Right kidney (tissue), 9 donors: ENCODE measurements at places on chromosomes 5 and 9.

DNA sequence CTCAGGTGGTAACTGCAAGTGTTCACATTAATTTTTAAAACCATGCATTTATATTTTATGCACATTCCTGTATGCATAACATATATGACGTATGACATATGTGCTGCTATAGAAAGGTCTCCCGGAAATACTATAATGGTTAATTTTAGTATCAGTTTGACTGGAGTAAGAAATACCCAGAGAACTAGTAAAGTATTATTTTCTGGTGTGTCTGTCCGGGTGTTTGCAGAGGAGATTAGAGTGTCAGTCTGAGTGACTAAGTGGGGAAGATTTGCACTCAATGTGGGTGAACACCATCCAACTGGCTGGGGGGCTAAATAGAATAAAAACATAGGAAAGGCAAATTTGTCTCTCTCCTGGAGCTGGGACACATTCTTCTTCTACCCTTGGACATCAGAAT is 26.9 kb downstream of the UIMC1 start:
- no peak for DNase-seq

GRCh38 chr5:53340956-53341750 is 139.3 kb upstream of the FST start:
- no peak for DNase-seq

DNA sequence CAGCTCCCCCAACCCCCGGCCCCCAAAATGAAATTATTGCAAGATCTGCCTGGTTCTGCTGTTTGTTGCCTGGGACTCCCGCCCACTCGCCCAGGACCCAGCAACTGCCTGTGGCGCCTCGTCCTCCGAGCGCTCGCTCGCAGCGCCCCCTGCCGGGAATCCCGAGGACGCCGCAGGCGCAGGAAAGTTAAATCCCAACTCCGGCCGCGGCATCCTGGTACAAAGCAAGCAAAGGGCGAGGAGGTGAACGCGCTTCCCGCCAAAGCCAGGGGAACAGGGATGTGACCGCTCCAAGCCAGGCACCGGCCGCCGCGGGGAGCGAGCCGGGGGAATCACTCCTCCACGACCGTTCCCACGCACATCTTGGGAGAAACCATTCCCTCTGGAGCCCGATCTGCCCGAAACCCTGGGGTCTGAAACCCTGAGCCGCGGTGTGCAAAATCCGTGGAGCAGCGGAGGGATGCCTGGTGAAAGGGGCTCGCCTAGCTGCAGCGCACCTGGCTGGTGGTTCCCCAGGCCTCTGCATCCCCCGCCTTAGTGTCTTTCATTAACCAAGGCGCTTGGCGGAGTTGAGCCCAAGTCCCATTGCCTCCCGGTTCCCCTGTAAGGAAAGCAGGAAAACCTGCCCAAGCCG is 1.3 kb downstream of the SEMA5A start:
- peak; percentile 86 for DNase-seq

- DNase-seq = no peak
Observed at GRCh38 chr9:3903273-3903672, 377.5 kb upstream of the RFX3 start.

DNA sequence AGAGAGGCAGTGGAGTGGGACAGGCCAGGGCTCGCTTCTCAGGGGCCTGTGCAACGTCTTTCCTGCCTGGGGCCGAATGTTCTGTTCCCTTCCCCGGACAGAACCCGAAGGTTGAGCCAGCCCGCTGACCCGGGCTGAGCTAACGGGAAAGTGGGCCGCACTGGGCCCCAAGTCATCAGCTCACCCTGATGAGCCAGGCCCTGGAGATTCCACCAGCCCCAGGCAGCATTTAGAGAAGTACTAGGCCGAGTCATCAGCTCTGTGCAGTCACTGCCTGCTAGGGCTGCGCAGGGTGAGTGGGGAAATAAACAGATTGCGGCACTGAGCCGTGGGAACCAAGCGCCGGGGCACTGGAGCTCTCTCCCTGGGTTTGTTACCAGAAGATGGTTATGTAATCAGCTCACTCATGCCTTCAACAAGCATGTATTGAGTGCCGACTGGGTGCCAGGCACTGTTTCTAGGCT is 29.1 kb upstream of the DUSP1 start:
- DNase-seq = no peak

DNA sequence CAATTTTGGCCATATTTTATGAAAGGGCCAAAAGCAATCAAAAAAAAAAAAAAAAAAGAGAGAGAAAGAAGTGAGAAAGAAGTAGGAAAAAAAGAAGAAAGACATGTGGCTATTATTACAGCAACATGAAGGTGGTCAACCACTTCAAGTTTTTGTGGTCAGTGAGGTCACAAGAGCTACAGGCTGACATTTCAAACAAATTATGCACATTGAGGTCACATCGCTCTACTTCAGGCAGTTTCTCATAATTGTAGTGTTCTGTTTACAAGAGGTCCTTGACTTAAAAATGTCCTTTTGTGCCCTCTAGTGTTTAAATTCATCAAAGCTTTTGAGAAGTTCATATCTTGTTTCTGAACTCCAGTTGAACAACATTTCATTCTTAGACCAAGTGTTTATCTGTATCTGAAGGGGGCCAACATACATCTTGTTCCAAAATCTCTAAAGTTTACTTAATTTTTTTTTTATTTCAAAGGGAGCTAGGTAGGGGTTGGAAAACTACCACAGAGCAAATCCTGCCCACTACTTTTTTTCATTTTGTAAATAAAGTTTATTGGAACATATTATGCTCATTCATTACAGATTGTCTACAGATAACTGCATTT is 513.1 kb downstream of the PDE4D start:
- peak; percentile 31 for DNase-seq

GRCh38 chr5:125185740-125186139 is 439.3 kb upstream of the ZNF608 start:
- DNase-seq = no peak

GRCh38 chr9:124220946-124221451 is 36.8 kb upstream of the NEK6 start:
- no peak for DNase-seq

- DNase-seq = no peak
Observed at GRCh38 chr5:1641041-1641440, 117.3 kb upstream of the LPCAT1 start.

GRCh38 chr5:134451225-134451935 is 39.7 kb upstream of the CDKN2AIPNL start:
- DNase-seq = no peak

- DNase-seq = no peak
Observed at GRCh38 chr5:73783828-73784227, 157.8 kb downstream of the ARHGEF28 start.

- DNase-seq = no peak
Observed at GRCh38 chr5:116947691-116948528, 373.3 kb upstream of the SEMA6A start.

- no peak for DNase-seq
Observed at GRCh38 chr9:97524424-97524823, 23.0 kb downstream of the TMOD1 start.

DNA sequence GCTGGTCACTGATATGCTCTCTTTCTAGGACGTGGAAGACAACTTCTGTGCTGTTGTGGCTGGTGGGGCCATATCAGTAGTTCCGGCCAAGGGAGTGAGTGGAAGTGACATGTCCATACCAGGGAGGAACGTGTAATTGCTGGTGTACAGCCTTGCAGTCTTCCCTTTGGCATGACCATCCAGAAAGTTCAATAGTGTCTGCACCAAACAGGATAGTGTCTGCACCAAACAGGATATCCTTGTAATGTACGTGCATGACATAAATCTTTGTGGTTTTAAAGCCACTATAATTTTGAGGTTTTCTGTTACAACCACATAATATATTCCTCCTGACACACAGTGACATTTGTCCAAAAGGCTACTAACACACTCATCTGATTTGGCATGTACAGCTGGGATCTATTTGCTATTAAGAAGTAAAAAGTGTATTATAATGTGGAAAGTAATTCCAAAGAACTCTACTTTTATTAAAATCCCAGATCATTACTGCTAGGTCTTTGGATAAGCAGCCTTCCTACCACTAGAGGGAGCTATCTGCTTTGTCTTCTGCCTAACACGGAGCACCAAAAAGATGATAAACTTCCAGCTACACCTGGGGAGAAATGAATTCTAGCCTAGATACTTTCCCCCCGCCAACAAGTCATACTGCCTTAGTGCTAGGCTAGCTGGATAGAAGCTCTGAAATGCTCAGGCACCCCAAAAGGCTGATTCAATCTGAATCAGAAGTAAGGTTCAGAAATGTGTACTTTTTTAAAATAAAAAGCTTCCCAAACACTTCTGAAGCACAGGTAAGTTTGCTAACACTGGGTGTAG is 52.7 kb downstream of the RNF145 start:
- peak; percentile 21 for DNase-seq

DNA sequence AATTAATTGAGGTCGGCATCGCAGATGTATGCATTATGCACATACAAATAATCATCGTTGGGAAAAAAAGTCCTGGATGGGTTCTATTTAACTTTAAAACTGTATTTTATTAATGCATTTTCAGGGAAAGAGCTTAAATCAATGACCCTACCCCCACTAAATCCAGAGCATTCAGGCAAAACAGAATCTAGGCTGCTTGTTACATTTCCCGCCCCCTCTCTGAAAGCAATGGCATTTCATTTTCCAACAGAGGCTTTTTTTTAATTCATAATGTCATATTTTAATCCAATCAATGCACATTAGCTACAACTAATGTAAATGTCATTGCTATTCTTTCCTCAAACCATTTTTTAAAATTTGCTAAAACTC is 117.4 kb upstream of the GRIA1 start:
- no peak for DNase-seq

- DNase-seq = no peak
Observed at GRCh38 chr5:135553688-135554462, 18.1 kb upstream of the NEUROG1 start.

GRCh38 chr9:137034709-137035506 is 3.0 kb upstream of the FUT7 start:
- peak; percentile 70 for DNase-seq

DNA sequence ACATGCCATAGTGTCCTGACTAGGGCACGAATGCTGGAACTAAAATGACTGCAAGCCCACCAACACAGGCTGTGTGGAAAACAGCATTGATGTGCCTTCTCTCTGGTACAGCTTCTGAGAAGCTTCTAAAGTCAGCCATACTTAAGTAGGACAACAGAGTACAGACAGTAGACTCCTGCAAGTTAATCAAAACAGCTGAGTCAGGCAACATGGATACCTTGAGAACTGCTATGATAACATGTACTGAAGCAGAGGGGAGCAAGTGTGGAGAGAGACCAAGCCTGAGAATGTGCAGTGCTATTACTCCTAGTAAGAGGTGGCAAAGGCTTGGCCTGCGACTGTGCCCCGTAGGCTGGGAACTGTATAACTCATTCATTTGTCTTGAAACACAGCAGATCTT is 2.5 kb downstream of the ISCA1 start:
- no peak for DNase-seq

GRCh38 chr5:146001544-146002190 is 65.3 kb downstream of the SH3RF2 start:
- DNase-seq = no peak

DNA sequence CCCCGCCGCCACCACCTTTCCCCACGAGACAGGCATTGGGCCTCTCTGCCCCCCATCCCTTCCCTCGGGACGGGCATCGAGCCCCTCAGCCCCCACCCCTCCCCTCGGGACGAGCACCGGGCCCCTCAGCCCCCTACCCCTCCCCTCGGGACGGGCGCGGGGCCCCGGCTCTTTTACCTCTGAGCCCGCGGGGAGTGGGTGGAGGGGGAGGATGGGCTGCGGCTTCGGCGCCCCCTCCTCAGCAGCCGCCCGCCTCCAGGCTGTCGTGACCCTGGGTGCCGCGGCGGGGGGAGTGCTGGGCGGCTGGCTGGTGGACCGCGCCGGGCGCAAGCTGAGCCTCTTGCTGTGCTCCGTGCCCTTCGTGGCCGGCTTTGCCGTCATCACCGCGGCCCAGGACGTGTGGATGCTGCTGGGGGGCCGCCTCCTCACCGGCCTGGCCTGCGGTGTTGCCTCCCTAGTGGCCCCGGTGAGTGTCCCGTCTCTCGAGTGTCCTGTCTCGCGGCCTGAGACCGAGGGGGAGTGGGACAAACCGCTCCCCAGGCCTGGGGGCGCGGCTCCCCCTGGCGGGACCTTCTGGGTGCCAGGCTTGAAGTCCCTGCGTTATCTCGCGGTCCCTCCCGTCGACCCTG is 791 bp downstream of the SLC2A8 start:
- peak; percentile 76 for DNase-seq

- no peak for DNase-seq
Observed at GRCh38 chr5:150152636-150153462, 2.8 kb downstream of the PDGFRB start.

DNA sequence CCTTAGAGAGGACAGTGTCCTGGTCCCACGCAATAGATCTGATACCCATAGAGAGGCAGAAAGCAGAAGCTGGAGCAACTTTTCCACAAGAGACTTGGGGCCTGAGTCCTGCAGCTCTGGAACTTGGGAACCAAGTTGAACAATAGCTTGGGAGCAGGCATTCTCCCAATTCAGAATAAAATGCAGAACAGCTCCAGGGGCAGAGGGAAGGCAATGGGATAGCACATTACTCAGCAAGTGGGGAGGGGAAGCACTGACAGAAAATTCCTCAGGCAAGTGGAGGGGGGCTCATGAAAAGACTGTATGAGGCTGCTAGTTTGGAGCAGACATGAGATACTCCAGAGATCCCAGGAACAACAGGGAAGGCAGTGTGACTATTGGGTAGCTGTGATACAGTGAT is 513.6 kb downstream of the HINT1 start:
- DNase-seq = no peak

- no peak for DNase-seq
Observed at GRCh38 chr9:89714321-89714720, 109.5 kb downstream of the GADD45G start.

DNA sequence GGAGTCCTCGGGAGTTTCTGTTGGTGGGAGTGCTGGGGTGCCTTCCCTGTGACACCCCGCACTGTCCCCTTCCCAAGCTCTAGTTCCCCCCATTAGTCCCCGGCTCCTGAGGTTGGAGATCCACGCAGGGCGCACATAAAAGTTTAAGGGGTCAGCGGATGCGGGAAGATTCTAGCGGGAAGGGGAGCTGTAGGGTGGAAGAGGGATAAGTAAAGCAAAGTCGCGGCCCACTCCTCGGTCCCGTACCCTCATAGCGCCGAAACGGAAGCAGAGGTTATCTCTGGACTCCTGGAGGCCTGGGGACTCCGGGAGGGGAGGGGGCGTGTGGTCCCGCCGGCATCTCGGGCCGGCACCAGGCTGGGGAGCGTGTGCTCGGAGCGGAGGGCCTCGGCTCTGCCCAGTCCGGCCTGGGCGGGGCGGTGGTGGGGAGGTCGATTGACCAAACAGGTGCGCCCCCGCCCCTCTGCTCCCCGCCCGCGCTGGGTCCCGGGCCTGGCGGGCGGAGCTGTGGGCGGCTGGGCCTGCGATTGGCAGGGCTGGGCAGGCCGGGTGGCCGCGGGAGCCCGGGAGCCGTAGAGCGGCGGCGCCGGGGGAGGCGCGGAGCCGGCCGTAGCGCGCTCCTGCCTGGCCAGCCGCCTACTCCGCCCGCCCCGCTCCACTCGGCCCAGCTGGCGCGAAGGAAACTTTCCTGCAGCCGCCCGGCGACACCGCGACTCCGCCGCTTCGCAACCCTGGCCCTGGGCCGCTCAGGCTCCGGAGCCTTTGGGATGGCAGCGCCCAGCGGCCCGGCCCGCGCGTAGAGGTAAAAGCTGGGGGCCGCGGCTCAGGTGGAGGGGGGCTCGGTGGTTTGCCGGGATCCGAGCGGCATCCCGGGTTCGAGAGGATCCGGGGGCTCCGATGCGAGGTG is 52.2 kb upstream of the DAB2IP start:
- DNase-seq = peak; percentile 85
